Renal cortical epithelial cell (primary cell): ENCODE measurements at places on chromosomes 2 and 18. TPM values are rescaled to one million over a fixed set of nuclear protein-coding genes. Genes with fewer than 3 reads are reported as not detected.
A peak's percentile ranks its signal among the peaks of the same experiment; 100 is the strongest.

GRCh38 chr18:4251873-4252272 lies 203.2 kb downstream of the DLGAP1 start:
- DNase-seq: no peak

GLI2 gene
- under 0.01 and 0.45 TPM in 2 replicates for total RNA-seq

- DNase-seq: no peak
Observed at GRCh38 chr18:26003817-26004216, 86.6 kb downstream of the SS18 start.

- no peak for DNase-seq
Observed at GRCh38 chr2:207333599-207334300, 168.0 kb upstream of the KLF7 start.

DNA sequence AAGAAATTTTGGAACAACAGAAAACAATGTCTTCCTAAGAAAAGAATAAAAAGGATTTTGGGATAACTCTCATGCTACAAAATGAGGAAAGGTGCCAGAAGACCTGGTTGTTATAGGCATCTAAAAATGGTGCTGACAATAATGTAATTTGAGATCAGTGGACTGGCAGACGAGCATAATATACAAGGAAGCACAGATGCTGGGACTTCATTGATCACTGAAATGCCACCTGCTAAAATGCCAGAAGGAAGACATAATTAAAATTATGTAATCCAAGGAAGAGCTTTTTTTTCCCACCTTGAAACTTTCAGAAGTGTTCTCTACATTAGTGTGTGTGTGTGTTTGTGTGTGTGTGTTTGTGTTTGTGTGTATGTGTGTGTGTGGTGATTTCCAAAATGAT lies 535.9 kb downstream of the XIRP2 start:
- no peak for DNase-seq

- peak; percentile 33 for DNase-seq
Observed at GRCh38 chr2:27370816-27371620, 602 bp downstream of the SNX17 start.

LRATD1 gene
- 13.4 and 17.7 TPM in 2 replicates for total RNA-seq

DNA sequence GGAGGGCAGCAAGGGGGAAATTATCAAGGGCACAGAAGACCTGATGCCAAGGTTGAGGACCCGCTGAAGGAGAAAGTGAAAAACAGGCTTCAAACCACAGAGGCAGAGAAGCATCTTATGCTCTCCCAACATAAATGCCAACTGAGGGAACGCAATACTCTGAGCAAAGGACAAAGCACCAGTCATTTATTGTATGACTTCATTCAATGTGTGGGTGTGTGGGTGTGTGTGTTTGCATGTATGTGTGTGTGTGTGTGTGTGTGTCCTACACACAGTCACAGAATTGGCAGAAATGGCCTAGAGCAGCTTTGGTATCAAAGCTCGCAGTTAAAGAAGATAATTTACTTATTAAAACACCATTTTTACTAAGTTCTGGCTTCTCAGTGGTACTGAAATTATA lies 51.4 kb downstream of the UXS1 start:
- DNase-seq: no peak

DNA sequence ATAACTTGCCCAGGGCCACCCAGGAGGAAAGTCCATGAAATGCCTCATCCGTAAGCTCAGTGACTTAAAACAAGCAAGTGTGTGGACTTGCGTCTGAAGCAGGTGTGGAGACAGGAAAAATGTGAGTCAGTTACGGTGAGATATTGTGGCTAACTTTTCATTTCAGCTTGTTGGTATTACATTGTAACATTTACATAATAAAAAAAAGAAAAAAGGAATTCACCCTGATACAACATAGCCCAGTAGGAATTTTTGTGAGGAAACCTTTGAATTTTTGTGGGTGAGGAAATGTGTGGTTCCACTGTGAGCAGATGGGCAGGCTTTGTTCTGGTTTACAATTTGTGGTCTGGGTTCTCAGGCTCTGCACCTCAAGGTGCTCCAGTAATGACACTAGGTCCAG lies 33.7 kb upstream of the LYPD6B start:
- DNase-seq: peak; percentile 61

DNA sequence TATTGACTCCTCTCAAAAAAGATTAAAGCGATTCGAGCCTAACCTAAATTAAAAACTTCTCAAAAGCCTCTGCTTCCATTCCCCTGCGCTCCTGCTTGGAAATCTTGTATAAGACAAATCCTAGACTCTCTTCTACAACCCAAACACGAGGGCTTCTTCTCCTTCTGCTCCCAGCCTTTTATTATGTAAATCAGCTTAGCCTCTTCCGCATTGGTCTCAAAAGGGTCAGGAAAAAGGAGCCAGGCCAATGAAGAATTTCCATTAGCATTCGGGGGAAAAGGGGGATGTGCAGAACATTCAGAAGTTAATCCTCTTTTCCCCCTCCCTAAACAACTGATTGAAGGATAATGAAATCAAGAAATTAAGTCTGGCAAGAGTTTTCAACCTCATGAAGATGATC lies 107.9 kb downstream of the FAM124B start:
- no peak for DNase-seq

- DNase-seq: no peak
Observed at GRCh38 chr18:22398464-22398863, 19.3 kb downstream of the CTAGE1 start.

- DNase-seq: peak; percentile 91
Observed at GRCh38 chr2:174835797-174836255, 71.6 kb upstream of the CHRNA1 start.

GAL3ST2 gene
- total RNA-seq: 0.17 and 0.70 TPM in 2 replicates

CXCR1 gene
- not detected in 2 replicates for total RNA-seq

NEU2 gene
- not detected in 2 replicates for total RNA-seq

DNA sequence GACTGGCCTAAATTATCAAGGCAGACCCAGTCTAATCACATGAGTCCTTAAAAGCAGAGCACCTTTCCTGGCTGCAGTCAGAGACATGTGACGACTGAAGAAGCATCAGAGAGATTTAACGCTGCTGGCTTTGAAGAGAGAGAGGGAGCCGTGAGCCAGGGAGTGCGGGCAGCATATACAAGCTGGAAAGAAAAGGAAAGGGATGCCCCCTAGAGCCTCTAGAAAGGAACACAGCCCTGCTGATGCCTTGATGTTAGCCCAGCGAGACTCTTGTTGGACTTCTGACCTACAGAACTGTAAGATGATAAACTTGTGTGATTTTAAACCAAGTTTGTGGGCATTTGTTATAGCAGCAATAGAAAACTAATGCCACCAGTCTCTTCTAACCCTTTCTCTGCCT lies 58.1 kb downstream of the HEATR5B start:
- no peak for DNase-seq

GRCh38 chr18:3667255-3668137 lies 217.5 kb downstream of the TGIF1 start:
- no peak for DNase-seq

GRCh38 chr2:239298116-239298804 lies 102.6 kb downstream of the HDAC4 start:
- DNase-seq: peak; percentile 49

RNMT gene
- total RNA-seq: 47.9 and 48.3 TPM in 2 replicates

DNA sequence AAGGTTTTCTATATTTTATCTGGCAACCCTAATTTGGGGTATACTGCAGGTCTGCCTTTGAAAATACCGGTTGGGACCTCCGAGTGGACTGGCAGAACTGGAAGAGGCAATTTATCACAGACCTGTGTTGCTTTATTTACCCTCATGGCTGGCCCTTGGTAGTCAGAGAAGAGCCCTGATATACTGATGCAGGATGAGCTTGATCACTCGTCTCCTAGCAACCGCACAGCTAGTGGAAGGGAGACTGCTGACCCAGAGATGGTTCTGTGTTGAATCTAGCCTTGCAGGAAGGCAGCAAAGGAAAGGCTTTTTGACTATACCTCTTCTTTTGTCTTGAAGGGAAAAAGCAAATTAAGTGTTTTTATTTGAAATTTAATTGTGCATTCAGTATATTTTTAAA lies 154.7 kb downstream of the EML6 start:
- DNase-seq: no peak

DNA sequence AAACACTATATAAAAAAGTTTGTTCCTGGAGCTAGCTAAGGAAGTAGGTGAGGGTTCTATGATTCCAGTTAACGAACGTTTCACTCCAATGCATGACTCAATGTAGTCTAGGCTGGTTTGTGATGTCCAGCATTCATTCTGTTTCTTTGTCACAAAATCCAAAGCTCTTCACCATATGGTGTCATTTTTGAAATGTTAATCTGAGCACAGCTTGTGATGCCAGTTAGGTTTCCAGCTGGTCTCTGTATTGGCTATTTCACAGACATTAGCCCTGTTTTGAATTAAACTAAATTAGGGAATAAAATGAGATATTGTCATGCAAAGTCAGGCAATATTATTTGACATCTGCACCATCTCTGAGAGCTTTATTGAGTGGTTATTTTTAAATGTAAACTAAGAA lies 159.4 kb downstream of the RBM43 start:
- DNase-seq: no peak

DNA sequence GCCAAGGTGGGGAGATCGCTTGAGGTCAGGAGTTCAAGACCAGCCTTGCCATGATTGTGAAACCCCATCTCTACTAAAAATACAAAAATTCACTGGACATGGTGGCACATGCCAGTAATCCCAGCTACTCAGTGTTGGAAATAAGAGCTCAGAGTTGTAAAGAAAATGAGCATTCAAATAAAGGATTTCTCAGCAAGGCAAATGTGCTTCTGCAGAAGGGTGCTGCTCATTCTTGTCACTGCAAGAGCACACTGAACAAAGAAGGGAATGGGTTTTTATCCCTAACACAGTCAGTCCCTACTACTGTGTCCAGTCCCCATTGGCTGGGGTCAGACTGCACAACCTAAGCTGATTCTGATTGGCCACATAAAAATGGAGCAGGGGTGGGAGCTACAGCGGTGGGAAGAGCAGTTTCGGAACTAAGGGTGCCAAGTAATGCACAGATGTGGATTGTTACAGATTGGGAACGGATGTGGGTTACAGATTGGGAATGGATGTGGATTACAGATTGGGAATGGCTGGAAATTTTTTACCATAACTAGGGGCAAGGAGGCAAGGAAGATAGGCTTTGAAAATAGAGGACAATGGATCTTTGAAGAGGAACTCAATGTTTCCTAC lies 31.1 kb upstream of the TRAPPC8 start:
- no peak for DNase-seq

GRCh38 chr2:58734365-58734764 lies 493.2 kb upstream of the FANCL start:
- peak; percentile 79 for DNase-seq

- DNase-seq: peak; percentile 8
Observed at GRCh38 chr2:106638043-106638442, 150.9 kb downstream of the CD8B2 start.

TXNDC2 gene
- not detected in 2 replicates for total RNA-seq

TUBB8B gene
- not detected in 2 replicates for total RNA-seq

- DNase-seq: no peak
Observed at GRCh38 chr18:79883461-79884293, 67.8 kb downstream of the SLC66A2 start.
